ENCODE measurements at places on chromosomes 7 and 10. TPM values are rescaled to one million over a fixed set of nuclear protein-coding genes. Genes with fewer than 3 reads are reported as not detected.

Gene EPHA1
- total RNA-seq, result 39.3 TPM

Gene GRID2IP
- total RNA-seq, result 1.3 TPM

Gene PLA2G12B
- not detected for total RNA-seq

GRCh38 chr7:33237036-33237435 lies 107.7 kb downstream of the BBS9 start:
- no peak for DNase-seq

DNA sequence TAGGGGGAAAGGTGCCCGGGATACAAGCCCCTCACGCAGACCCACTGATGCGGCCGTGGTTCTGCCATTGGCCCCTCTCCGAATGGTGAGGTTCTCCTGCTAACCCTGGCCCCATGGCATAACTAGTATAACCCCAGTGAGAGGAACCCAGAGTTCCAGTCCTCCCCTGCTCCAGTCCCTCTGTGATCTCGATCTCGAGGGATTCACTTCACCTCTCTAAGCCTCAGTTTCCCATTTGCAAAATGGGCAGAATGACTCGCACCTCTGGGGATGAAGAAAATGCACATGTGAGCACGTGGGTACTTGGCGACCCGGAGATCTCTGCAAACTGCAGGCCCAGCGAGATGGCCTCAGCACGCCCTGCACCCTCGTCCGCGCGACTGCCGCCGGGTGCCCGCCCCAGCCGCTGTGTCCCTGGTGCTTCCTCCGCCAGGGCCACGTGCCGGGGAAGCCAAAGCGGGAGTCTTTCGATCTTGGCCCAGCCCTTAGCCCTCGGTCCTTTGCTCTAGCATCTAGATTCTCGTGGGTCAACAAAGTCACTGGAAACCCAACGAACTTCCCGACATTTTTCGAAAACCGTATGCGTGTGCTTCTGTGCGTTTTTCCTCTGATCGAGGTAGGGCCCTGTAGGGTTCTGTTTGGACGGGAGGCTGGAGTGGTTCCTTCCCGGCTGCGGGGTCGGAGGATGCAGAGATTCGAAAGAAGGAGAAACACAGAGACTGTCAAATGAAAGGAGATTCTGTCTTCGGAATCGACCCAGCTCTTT lies 169.8 kb downstream of the UBE2H start:
- DNase-seq, result no peak

- no peak for DNase-seq
Measured at GRCh38 chr10:101763141-101763846, 12.6 kb downstream of the FGF8 start.

DNA sequence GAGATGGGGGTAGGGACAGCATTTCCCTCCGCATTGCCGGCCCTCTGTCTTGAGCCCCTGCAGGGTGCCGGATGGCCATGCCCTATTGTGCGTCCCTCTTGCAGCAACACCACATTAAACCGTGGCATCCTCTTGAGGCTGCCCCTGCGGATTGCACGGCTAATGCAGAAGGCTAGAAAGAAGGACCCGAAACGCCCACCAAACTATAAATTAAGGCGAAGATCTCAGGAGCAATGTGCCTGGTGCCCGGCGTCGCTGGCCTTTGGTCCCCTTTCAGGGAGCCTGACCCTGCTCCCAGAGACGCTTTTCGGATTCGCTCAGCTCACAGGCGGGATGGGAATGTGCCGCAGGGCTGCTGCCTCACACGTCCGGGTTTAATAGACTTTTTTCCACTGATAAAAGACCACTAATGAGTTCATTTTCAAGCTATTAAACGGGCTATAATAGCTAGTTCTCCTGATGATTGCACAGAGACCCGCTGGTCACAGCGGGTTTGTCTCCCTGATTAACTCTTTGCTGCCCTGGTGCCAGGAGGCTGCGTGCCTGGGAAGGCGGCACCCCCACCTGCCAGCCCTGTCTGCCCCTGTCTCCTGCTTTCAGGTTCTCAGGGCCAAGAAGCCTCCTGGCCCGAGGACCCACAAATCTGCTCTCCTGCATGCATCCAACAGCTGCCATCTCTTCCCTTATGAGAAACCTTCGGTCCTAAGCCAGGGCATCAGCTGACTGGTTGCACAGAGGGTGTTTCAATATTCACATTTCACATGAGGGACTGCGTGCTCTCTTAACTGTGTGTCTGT lies 128.3 kb downstream of the ADARB2 start:
- no peak for DNase-seq

GRCh38 chr7:147658392-147658967 lies 932.1 kb upstream of the C7orf33 start:
- DNase-seq, result no peak

DNA sequence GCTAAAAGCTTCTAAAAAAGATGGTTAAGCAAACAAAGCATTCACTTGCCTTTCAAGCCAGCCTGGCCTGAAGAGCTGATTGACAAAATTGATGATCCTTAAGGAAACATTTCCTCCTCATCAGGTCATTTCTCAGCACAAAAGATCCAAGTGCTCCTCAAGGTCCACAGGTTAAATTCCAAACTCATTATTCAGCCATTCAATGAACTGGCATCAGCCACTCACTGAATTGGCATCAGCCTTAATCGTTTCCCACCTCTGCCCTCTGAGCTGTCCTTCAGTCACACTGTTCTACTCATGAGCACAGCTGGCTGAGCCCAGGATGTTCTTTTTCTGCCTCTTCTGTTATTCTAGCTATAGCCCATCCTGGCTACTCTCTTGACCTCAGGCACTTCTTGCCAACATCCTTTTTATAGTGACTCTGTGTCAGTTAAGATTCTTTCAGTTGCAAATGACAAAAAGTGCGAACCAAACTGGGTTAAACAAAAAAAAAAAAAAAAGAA lies 147.5 kb downstream of the RAB11FIP2 start:
- DNase-seq, result no peak

GRCh38 chr7:32957326-32958045 lies at the start of gene FKBP9:
Gene FKBP9 (plus strand): TSS chr7:32957440. CDS start chr7:32957574, 134 bp downstream.
- DNase-seq, result peak; percentile 77
